ENCODE measurements at places on chromosomes 3 and 15. TPM values are rescaled to one million over a fixed set of nuclear protein-coding genes. Genes with fewer than 3 reads are reported as not detected.
A peak's percentile ranks its signal among the peaks of the same experiment; 100 is the strongest.

DNA sequence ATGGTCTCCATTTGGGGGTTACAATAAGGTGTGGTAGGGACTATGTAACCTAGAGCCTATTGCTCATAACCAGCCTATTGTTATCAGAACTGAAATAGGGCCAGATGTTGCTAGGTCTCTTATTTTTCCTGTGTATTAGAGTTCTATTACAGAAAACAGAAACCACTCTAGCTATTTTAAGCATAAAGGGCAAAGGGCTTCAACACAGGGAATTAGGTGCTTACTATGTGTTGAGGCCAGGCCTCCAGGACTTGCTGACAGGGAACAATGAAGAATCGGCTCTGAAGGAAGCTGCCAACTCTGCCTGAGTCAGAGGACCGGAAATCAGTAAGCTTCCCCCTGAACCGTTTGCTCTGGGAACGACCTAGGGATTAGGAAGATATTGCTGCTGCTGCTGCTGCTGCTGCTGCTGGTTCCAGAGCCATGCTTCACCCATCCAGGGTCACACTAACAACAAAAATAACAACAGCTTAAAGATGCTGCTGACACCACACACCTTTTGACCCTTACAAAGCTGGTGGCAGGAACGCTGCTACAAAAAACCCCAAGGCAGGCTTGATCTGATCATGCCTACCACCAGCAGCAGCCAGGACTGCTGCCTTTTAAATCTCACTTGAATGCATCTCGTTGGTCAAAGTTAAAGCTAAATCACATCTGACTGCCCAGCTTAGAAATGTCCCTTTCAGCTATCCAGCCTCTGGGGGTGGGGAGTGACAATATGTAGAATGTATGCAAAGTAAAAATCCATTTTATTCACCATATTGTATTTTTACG is 276.9 kb upstream of the IL12A start:
- peak; percentile 43 for DNase-seq

DNA sequence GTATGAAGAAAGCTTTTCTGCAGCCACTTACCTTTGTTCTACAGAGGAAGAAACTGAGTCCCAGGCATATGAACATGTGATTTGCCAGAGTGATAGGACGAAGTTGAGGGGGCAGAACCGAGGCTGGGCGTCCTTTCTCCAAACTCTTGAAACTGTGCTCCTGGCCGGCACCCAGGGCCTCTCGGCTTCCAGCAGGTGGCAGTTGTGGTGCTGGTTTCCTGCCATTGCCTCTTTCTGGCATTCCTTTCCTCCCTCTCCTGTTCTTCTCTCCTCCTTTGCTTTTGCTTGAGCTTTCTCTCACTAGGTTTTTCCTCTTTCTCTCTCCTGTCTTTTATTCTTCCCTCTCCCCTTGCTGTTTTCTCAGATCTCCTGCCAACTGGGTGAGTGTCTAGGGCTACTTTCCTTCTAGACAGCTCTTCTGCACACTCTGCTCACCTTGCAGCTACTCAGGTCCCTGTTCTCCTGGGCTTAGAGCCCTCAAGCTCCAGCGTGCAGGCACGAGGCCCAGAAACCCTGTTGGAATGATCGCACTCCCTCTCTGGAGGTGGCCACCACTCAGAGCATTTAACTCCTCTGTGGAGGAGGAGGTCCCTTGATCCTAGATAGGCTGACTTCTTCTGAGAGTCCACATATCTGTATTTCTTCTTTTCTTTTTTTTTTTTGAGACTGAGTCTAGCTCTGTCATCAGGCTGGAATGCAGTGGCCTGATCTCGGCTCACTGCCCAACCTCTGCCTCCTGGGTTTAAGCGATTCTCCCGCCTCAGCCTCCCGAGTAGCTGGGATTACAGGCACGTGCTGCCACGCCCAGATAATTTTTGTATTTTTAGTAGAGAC is 26.2 kb downstream of the TRAK1 start:
- DNase-seq = no peak

- no peak for DNase-seq
These were observed 59.7 kb upstream of the CCDC50 start for GRCh38 chr3:191269289-191270085.

Gene TAGLN3
- 3.7 TPM for total RNA-seq

Data from kidney epithelial cell (primary cell).